ENCODE measurements at places on chromosomes 5 and 9. TPM values are rescaled to one million over a fixed set of nuclear protein-coding genes. Genes with fewer than 3 reads are reported as not detected.

The MARCHF11 gene
- not detected for total RNA-seq

The GALNT12 gene
- 0.32 TPM for total RNA-seq

The CCL27 gene
- not detected for total RNA-seq

The PSIP1 gene
- total RNA-seq: 15.9 TPM

The F2RL2 gene
- 0.31 TPM for total RNA-seq

The ARSI gene
- 2.4 TPM for total RNA-seq

The CEL gene
- total RNA-seq: 0.67 TPM

The BOD1 gene
- total RNA-seq: 110 TPM

The MARCOL gene
- total RNA-seq: not detected

The LARP1 gene
- 85.2 TPM for total RNA-seq

The NR2F1-AS1 gene
- total RNA-seq: 3.2 TPM

The FAM169A gene
- 3.2 TPM for total RNA-seq

The SLC6A18 gene
- not detected for total RNA-seq
